Globus pallidus (tissue), 1 donor: ENCODE measurements at places on chromosomes 2 and 18.

GRCh38 chr2:49248506-49248905, 94.2 kb upstream of the FSHR start:
- DNase-seq, result no peak

DNA sequence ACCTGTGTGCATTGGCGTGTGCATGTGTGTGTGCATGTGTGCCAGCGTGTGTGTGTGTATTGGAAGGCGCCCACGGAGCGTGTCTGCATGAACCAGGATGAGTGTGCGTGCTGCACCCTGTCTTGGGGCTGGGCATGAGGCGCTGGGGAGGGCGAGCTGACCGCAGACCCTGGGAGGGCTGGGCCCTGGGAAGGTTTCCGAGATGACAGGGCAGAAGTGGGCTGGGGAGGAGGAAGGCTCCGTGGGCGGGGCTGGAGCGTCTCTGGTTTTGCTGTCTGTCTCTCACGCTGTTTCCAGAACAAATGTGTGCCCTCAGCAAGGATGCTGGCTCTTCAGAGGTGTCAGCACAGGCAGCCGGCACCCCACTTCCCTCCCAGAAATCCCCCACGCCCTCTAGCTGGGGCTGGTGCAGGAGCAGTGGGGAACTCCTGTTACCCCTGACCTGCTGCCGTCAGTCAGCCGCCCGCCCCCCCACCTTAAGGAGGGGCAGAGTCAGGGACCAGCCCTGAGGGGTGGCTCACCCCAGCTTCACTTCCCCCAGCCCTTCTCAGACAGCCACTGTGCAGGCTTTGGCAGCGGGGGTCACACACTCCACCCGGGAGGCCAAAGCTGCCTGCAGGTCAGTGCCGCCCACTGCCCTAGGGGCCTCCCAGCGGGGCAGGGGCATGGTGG, at the start of gene GPR35:
GPR35 (plus strand) TSS at position 531 of the 672 bp plus-strand sequence. CDS start 4,473 bp downstream, outside the sequence.
- DNase-seq, result no peak

GRCh38 chr2:163852616-163853015, 116.8 kb upstream of the FIGN start:
- DNase-seq, result no peak

GRCh38 chr18:39994498-39994897, 1960.5 kb upstream of the PIK3C3 start:
- DNase-seq, result no peak

DNA sequence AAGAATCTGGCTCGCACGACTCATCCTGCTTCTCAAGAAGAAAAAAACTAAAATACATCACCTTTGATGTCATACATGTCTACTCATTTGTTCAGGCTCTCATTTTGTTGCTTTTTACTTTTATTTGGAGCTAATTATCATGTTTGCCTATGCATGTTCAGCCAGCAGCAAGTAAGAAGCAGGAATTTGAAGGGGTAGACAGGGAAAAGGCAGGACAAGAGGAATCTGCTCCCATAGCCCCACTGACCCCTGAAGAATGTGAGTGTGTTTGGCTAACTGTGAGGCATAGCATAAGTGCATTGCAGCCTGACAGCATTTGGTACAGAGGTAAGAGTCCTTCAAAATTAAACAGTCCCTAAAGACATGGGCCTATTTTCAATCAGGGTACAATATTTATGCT, 72.7 kb downstream of the NYAP2 start:
- no peak for DNase-seq

DNA sequence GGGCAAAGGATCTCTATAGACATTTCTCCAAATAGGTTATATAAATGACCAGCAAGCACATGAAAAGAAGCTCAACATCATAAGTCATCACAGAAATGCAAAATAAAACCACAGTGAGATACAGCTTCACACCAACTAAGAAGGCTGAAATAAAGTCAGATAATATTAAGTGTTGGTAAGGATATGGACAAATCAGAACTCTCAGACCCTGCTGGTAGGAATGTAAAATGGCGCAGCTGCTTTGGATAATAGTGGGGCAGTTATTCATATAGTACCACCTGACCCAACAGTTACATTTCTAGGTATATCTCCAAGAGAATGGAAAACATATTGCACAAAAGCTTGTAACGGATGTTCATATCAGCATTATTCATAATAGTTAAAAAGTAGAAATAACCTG, 14.0 kb downstream of the EPB41L5 start:
- no peak for DNase-seq

DNA sequence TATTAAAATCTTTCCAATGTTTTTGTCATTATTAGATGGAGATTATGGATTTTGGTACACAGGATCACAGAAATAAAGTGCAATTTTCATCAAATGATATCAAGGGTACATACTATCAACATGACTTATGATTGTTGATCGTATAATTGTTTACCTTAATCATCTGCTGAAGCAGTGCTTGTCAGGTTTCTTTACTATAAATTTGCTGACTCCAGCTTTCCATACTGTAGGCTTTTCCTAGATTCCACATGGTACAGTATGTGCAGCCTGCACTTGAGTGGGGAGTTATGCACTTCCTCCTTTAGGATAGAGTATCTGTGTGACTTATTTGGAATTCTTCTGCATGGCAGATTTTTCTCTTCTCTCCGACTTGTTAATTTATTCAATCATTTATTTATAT, 187.6 kb upstream of the DPP10 start:
- no peak for DNase-seq

DNA sequence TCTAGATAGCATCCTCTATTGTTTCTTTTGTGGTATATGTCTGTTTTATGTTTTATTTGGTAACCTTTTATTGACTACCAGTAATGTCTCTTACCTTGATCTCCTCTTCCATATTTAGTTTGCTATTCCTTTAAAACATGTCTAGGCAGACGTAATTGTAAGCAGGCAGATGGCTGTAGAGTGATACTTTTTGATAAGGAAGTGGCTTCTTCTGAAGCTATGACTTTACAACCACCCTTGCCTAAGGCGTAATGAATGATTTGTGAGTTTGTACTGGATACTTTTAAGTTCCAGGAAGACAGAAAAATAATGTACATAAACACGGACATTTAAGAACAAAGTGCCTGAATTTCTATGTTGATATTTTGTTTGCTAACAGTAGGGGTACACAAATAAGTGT, 85.6 kb downstream of the ZNF804A start:
- no peak for DNase-seq

DNA sequence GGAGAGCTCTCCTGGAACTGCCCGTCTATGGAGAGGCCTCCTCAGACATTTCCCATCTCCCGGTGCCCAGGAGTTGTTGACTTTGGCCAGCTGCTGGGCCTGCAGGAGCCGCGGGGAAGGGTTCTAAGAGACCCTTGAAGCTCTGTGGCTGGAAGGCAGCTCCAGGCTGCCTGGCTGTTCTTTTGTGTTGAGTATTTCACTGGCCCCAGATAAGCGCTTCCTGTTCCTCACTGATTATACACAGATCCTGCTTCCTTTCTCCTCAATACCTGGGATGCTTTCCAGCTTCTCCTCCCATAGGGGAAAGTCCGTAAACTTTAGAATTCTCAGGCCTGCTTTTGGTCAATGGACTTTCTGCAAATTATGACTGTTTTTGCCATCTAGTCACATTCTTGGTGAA, 57.8 kb downstream of the TGOLN2 start:
- DNase-seq, result no peak

- no peak for DNase-seq
These were observed 1252.2 kb upstream of the TMEFF2 start for GRCh38 chr2:193446967-193447366.

GRCh38 chr2:191222507-191222906, 22.7 kb upstream of the MYO1B start:
- DNase-seq, result no peak

DNA sequence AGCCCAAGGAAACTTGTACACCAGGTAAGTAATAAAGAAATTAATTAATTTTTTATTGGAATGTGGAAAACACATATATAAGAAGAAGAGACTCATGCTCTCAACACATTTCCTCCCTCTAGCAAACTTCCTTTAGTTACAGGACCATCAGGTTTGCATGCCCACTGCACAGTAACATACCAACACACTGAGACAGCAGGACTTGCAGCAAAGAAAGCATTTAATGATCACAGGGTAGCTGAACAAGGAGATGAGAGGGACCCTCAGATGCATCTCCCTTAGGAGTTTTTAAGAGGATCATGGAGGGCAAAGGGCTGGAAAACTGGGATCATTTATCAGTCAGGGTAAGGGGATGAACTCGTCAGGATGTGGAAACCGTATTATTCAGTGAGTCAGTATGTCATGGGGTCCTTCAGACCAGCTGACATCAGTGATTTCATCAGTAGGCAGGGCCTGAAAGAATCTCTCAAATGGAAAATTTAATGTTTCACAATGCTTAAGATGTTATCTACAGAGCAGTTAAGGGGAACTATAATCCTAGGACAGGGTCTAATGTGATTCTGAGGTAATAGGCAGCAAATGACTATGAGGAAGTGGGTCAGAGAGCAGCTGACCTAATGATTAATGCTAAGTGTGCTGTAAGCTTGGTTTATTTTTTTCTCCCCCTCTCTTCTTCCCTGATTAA, 193.8 kb upstream of the RND3 start:
- DNase-seq, result no peak

- no peak for DNase-seq
These were observed 5.6 kb downstream of the DSC1 start for GRCh38 chr18:31156821-31157763.

DNA sequence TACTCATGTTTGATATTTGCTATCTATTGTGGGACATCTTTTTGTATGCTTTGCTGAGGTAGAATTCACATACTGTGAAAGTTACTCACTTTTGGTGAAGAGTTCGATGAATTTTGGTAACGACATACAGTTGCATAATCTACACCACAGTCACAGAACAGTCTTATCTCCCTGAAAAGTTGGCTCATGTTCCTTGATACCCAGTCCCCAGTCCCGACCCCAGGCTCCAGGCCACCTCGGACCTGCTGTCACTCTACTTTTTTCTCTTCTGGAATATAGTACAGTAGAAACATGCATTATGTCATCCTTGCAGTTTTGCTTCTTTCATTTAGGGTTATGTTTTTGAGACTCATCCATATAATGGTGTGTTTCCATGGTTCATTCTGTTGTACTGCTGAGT, 191.7 kb downstream of the FAM210A start:
- no peak for DNase-seq

GRCh38 chr18:74840492-74841167, 243.0 kb downstream of the ZNF407 start:
- DNase-seq, result no peak

DNA sequence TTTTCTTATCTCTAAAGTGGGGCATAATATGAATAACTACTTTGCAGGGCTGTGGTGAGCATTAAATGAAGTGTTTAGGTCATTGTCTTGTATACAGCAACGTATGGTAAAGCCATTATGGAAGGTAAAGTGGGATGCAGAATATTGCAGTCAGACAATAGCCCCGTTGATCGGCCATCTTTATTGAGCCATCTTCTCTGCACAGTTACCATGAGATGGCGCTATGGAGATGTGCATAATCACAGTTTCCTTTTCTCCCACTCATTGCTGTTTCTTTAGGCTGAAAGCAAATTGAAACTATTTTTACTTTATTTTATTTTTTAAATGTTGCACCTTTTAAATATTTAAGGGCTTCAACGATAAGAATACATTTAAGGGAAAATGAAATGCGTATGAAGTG, 108.9 kb downstream of the THSD7B start:
- peak; percentile 4 for DNase-seq

DNA sequence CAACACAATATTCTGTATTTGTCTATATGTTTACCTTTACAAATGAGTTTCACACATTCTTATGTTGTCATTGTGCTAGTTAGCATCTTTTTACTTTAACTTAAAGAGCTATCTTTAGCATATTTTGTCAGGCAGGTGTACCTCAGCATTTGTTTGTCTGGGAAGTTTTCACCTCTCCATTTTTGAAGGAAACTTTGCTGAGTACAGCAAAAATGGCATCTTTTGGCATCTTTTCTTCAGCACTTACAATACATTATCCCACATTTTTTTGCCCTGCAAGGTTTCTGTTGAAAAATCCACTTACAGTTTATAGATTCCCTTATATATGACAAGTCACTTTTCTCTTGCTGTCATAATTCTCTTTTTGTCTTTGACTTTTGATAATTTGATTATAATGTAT, 171.3 kb upstream of the XIRP2 start:
- DNase-seq, result no peak

DNA sequence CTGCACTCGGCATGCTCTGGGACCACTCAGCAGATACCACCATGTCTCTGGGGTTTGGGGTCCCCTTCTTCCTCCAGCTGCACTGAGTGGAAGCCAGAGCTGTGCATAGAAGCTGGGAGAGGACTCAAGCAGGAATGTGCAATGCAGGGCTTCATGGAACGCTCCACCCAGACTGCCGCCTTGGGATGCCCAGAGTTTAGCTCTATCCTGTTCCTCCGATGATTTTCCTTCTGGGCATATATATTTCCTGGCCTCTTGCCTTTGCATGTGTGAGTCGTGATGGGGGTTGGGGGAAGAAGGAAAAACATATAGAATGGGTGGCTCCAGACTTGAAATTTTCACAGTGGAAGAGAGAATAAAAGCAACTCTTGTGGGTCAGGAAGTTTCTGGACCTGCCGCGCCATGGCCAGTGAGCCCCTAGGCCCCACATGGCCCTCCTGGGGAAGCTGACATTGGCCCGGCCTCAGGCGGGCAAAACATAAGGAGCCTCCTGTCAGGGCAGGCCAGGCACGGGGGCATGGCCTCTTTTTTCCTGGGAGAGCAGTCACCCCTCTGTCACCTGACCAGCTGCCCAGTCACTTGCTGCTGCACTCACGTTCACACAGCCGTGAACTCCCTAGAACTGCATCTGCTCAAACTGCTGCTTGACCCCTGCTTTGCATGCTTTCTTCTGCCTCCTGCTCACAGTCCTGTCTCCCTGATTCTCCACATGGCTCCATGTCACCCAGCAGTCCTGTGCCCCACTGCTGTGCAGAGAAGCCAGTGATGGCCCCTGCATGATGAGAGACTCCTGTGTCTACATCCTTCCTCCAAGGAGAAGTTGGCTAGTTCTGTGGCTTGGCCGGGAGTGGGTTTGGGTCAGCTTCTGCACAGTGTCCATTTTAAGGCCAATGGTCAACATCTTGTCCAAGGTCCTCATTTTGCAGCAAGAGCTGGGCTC, 197.8 kb downstream of the CTIF start:
- no peak for DNase-seq
